ENCODE measurements at places on chromosomes 7 and 10.

- DNase-seq = no peak
Observed at GRCh38 chr10:89255793-89256192, 4.2 kb upstream of the LIPA start.

GRCh38 chr7:92158660-92159575 is 20.0 kb downstream of the LRRD1 start:
- DNase-seq = no peak

- DNase-seq = no peak
Observed at GRCh38 chr7:129265328-129265727, 40.5 kb downstream of the AHCYL2 start.

DNA sequence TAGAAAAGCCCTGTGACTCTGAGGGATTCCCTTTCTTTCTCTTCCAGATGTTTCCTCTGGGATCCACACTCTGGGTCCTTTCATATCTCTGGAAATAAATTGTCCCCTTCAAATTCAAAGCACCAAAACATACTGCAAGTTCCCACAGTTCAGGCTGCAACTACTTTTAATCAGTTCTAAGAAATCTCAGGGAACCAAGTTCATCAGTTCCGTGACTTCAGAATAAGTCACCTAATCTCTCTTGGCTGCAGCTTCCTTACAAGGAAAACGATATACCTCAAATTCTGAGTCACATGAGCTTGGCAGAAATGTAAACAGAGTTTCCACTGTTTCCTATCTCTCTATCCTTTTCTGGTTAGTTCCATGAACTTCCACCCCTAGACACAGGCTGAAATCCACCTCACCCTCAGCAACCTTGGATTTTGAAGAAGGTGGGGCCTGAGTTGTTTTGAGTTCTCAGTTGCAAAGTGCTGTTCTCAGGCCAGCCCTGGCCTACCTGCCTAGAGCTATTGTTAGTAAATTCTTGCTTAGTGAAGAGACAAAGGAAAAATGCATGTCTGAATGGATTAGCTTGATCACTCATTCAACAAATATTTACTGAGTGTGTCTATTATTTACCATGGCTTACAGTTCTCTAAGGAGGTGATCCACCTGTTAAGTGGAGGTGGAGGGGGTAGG is 59.3 kb upstream of the IL6 start:
- DNase-seq = no peak

- DNase-seq = peak; percentile 11
Observed at GRCh38 chr7:103574576-103574975, 128.6 kb upstream of the SLC26A5 start.

DNA sequence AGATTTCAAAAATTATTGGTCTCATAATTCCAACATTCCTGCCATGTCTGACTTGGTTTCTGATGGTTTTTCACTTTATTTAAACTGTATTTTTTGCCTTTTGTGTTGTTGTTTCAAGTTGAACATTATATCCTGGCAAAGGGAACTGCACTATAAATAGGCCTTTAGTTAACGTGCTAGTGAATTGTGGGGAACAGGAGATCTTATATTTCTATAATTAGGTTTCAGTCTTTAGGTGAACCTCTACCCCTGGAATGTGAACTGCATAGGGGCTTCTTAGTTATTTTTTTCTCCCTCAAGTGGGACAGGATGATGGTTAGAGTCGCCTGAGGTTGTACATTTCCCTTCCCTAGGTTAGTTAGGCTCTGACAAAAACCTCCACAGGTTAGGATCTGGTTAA is 128.6 kb downstream of the MLLT10 start:
- DNase-seq = no peak

DNA sequence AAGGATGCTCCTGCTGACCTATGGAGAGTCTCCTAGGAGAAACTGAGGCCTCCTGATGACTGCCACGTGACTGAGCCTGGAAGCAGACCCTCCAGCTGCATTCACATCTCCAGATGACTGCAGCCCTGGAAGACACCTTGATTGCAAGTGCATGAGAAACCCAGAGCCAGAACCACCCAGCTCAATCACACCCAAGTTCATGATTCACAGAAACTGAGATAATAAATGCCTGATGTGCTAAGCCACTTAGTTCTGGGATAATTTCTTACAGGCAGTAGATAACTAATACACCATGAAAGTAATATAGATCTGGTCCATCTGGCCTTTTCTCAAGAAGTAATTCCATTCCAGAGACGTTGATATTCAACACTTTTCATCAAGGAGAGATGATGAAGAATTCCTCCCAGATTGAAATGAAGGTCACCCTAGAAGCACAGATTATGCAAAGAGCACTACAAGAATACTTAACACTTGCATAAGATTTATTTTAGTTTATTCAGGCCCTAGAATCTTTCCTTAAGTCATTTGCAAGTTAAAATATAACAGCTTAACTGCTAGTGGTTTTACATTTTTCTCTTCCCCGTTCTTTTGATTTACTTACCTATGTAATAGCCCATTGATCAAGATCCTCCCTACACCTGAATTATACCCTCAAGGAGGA is 208.2 kb upstream of the INHBA start:
- DNase-seq = no peak

GRCh38 chr7:132075515-132075914 is 500.8 kb downstream of the PLXNA4 start:
- no peak for DNase-seq

DNA sequence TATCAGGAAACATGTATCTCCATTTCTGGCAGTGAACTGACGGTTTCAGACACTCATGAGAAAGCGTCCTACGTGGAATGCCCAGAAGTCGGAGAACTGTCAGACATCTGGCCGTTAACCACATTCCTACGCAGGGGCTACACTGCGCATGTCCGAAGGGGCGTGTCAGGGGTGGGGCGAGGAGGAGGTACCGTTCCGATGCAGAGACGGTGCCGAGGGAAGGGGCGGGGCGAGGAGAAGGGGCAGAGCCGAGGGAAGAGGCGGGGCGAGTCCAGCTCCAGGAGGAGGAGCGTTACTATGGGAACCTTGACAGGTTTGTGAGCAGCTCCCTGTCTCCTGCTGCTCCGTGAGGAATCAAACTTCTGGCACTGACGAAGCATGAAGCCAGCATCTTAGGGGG is 366.9 kb upstream of the NUPR2 start:
- no peak for DNase-seq

- no peak for DNase-seq
Observed at GRCh38 chr7:5703572-5704533, 77.6 kb downstream of the RNF216 start.

DNA sequence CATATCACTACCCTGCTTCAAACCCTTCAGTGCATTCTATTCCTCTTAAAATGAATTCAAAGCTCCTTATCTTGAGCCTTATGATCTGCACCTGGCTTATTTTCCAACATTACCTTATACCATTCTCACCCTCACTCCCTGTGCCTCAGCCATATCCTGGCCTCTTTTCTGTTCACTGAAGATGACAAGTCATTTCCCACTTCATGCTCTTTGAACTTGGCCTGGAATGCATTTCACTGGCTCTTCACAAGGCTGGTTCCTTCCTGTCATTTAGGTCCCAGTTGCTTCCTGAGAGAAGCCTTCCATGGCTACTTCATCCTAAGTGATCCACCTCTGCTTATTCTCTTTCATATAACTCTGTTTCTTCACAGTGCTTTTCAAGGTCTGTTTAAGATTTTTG is 3.2 kb upstream of the LIPF start:
- DNase-seq = no peak

GRCh38 chr10:97321032-97321803 is 2.1 kb downstream of the FRAT1 start:
- no peak for DNase-seq

DNA sequence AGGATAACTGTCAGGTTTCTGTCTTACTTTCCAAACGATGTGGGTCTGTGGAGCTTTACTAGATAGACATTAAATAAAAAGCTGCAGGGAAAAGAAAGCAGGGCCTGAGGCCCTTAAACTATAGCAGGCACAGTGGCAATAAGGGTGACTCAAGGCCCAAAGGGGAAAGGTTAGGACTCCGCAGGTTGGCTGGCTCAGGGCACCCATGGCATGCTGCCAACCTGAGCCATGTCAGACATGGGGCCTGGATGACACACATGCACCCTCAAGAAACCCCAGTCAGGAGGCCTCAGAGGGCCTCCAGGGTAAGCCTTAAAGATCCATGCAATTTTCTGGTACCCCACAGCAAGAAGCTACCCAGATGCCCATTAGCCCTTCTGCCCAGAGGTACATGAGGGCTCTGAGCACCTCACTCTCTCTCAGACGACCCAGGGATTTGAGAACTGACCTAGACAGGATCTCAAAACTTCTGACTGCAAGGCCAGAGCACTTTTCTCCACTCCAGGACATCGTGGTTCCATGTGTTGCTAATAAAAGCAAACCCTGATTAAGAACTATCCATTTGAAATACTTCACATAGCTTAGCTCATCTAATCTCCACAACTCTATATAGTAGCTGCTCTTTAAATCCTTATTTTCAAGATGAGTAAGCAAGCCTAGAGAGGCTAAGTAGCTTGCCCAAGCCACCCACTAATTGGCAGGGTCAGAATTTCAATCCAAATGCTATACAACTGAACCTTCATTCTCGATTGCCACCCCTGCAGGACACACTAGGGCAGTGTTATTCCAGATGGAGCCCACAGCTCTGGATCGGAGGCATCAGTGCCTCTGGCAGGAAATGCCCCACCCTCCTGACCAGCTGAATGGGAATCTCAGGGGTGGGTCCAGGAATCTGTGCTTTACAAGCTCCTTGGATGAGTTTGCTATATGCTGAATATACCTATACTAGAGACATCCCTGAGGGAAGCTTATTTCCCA is 132.5 kb upstream of the EFCAB10 start:
- no peak for DNase-seq

- no peak for DNase-seq
Observed at GRCh38 chr7:120933475-120933874, 17.1 kb upstream of the ING3 start.

DNA sequence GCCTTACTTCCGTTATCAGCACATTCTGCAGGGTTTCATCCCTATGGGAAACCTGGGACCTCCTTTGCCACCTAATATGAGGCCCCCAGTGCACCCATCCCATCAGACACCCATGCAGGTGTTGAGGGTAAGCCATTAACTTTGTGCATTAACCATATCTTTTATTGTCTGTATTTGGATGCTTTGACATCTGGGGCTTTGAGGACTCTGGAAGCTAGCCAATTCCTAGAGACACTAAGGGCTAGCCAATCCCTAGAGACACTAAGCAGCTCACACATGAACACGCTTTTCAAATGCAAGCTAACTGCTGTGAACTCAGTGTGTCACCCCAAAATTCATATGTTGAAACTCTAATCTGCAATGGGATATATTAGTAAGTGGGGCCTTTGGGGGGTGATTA is 272.5 kb upstream of the COBL start:
- no peak for DNase-seq
